AG09319 (cell line): ENCODE measurements at places on chromosomes 12 and 14.

DNA sequence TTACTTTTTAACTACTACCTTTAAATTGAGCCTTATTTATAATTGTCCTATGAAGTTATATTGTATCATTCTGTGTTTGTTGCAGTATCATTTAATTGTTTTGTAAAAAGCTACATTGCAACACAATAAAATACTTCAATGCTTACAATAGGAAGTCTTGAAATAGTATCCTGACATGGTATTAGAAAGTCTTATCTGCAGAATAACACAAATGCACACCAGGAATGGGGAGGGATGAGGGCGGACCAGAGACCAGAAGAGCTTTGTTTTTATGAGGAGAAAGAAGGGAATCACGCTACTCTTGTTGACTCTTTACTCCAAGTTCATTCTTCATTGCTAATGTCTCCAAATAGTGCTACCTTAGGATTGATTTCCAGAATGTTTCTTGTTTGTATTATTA, 120.2 kb downstream of the MON2 start:
- DNase-seq = no peak

DNA sequence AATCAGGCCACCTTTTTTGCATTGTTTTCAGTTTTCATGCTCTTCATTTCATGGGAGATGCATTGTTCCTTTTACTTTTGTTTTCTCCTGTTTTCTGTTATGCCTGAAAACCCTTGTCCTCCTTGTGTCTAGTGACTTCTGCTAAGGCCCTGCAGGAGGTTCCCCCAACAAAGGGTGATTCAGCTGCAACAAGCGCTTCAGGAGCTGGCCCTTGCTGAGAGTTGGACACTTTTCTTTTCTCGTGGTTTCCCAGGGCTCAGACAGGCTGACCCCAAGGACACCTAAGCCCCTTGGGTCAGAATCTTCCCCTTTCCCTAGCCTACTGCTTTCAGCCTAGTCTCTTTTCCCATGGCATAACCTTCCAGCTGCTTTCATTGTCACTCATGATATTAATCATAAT, 98.9 kb downstream of the PLXNC1 start:
- no peak for DNase-seq

DNA sequence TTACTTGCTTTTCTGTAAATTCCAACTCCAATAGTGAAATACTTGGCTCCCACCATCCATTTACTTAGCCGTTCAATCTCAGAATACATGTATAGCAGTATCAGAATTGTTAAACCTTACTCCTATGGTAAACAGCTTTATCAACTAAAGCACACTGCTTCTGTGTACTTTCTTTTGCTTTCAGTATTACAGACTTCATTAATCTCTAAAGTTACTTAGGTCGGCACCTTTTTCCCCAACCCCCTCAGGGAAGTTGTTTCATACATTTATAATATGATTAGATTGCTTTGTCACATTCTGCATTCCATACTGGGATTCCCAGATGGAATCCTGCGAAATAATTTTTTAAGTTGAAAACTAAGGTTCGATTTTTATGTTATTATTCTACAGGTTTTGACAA, 12.5 kb downstream of the AVPR1A start:
- DNase-seq = no peak

GRCh38 chr12:49921936-49922335, 18.2 kb upstream of the FAIM2 start:
- no peak for DNase-seq

DNA sequence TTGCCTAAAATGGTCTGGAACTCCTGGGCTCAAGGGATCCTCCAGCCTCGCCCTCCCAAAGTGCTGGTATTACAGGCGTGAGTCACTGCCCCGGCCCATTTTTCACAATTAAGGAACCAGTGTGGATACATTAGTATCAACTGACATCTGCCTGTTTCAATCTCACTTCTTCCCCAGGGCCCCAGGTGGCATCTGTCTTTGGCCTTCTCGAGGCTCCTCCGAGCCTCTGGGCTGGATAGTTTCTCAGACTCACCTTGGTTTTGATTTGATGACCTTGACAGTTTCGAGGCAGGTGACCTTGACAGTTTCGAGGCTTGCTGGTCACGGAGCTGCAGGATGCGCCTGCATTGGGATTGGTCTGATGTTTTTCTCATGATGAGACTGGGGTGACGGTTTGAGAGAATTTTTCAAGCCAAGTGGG, 41.0 kb upstream of the NCOR2 start:
- no peak for DNase-seq

GRCh38 chr12:119988472-119989360, at the start of gene BICDL1:
Gene BICDL1 (plus strand): TSS chr12:119989236. CDS start chr12:119989869, 633 bp downstream.
- DNase-seq = no peak

DNA sequence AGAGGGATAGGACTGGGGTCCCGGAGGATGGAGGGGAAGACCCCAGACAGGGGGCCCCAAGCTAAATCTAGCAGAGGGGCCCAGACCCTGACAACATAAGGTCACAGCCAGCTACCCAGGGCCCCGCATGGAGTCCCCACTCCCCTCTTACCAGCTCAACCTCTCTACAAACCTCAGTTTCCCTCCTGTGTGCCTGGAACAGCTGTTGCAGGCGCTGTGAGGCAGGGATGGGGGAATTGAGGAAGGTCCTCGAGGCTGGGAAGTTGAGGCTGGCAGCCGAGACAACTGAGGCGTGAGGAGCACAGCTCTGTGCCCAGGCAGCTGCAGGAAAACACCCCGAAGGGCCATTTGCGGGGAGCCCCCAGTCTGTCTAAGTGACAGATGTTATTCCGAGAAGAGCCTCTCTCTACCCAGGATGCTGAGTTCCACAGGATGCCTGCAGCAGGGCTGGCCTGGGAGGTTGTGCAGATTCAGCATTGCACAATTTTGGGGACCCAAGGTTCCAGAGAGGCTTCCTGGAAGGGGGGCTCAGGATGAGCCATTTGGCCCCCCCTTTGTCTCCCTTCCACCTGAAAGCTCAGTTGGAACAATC, 42.7 kb upstream of the NCOR2 start:
- no peak for DNase-seq

GRCh38 chr12:79156846-79157463, 292.4 kb downstream of the SYT1 start:
- no peak for DNase-seq

GRCh38 chr12:4134448-4135263, 138.9 kb upstream of the CCND2 start:
- DNase-seq = no peak
